ENCODE measurements at places on chromosomes 2 and 18.
A peak's percentile ranks its signal among the peaks of the same experiment; 100 is the strongest.

DNA sequence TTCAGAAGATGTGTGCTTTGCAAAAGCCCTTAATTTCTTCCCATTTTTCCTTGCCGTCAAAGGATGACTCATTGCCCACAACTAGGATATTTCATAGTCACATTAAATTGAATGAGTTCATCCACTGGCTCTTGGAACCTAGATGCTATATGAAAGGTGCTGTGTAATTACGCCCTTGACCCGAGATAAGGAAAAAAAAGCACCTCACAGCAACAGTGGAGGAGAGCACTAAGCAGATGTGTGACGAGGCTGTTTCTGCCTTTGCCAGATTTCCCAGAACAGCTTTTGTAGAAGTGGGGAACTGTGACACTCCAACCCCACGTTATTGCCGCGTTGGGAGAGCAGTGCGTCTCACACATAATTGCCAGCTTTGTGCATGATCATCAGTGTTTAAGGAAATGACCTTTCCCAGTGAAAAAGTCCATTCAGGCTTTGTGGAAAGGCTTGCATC, 33.3 kb upstream of the TMEM87B start:
- peak; percentile 55 for DNase-seq

- peak; percentile 61 for DNase-seq
Observed at GRCh38 chr2:8987410-8987809, 16.1 kb downstream of the MBOAT2 start.

GRCh38 chr2:150767991-150768746, 280.7 kb upstream of the RND3 start:
- peak; percentile 9 for DNase-seq

GRCh38 chr2:200945395-200945729, 18.1 kb downstream of the ORC2 start:
- no peak for DNase-seq

DNA sequence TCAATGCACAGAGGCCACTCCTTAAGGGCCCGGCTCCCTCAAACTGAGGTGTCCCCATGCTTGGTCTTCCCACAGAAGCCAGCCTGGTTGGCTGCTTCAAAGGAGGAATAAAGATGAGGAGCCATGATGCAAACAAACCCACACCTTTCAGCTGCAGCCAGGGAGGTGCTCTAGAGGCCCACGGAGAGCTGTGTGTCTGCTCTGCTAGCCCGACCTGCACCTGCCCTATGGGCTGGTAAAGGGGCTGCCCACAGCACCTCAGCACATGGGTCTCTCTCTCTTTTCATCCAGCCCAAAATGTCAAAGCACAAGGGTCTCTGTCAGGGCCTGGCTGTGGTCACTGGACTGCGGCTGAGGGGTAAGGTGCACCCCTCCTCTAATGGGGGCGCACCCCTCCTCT, 132.1 kb downstream of the MSH2 start:
- DNase-seq = no peak

- peak; percentile 22 for DNase-seq
Observed at GRCh38 chr2:113080134-113080533, 12.4 kb downstream of the IL1F10 start.

- no peak for DNase-seq
Observed at GRCh38 chr18:13502585-13502984, 223.8 kb downstream of the FAM210A start.

GRCh38 chr2:25567406-25567805, 106.0 kb downstream of the DTNB start:
- peak; percentile 57 for DNase-seq

- DNase-seq = no peak
Observed at GRCh38 chr2:2264416-2264815, 66.7 kb downstream of the MYT1L start.

- peak; percentile 53 for DNase-seq
Observed at GRCh38 chr2:6723865-6724604, 141.7 kb downstream of the CMPK2 start.

DNA sequence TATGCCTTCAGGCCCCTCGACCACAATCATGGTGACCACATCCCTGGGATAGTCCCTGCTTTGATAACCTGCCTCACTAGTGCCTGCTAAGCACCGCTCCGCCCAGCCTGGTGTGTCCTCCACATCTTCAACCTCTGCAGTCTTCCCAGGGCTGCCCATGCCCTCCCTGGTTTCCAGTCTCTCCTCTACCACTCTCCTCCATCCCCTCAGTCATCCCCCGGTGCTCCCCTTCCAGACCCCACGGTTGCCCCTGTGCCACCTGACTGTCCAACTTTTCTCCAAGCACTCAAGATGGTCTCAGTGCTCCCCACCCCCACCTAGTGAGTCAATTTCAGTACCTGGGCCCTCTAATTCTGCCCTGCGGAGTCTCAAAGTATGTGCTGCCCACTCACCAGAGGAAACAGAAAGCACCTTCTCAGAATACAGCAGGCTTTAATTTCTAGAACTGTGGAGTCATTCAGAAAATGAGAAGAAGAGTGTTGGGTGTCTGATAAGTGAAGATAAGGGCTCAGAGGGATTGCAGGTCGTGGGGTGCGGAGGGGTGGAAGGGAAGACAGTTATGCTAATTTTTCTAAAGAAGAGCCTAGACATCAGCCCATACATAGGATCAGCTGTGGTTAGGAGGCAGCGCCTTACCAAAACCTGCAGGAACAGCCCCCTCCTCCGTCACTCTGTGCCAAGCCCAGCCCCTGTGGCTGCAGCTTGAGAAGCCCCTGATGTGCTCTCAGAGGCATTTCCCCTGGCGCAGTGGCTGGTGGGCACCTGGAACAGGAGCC, 53.6 kb upstream of the CAB39 start:
- DNase-seq = no peak

DNA sequence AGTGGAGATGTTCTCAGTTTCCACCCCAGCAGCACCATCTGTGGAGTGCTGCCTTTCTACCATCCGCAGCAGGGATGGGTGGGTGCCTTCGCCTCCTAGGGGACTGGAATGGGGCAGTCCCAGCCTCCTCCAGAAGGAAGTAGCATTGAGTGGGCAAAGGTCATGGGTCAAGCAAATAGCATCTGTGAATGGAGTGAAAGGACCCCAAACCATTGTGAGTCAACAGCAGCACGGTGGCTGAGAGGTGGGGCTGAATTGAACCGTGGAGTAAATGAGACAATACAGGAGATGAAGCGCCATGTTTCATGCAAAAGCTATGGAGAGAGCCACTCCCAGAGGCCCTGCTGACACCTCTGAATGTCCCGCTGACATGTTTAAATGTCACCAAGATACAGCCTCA, 9.7 kb downstream of the GPR55 start:
- no peak for DNase-seq
